Activated CD4-positive, alpha-beta T cell treated with anti-CD3 and anti-CD28 coated beads for 24 hours (primary cell): ENCODE measurements at places on chromosomes 1 and 21.

DNA sequence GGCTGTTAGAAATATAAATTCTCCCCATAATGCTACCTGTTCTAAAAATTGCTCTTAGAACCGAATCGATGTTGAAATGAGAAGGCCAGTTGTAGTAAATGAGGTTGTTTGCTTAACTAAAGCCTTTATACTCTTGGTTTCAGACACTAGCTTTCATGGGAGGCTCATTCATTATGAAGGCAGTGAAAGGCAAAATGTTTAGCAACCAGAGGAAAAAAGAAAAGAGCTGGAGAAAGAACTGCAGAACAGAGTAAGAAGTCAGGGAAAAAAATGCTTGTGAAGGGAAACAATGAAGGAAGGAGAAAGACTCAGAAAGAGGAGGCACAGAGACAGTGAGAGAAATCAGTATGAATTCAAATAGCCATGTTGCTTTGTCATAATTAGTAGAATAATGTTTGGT, 128.2 kb downstream of the ATP5PO start:
- DNase-seq: no peak

GRCh38 chr1:11731691-11732283, 4.1 kb upstream of the AGTRAP start:
- peak; percentile 10 for DNase-seq

- DNase-seq: no peak
Observed at GRCh38 chr1:246577720-246578106, 11.5 kb downstream of the CNST start.

DNA sequence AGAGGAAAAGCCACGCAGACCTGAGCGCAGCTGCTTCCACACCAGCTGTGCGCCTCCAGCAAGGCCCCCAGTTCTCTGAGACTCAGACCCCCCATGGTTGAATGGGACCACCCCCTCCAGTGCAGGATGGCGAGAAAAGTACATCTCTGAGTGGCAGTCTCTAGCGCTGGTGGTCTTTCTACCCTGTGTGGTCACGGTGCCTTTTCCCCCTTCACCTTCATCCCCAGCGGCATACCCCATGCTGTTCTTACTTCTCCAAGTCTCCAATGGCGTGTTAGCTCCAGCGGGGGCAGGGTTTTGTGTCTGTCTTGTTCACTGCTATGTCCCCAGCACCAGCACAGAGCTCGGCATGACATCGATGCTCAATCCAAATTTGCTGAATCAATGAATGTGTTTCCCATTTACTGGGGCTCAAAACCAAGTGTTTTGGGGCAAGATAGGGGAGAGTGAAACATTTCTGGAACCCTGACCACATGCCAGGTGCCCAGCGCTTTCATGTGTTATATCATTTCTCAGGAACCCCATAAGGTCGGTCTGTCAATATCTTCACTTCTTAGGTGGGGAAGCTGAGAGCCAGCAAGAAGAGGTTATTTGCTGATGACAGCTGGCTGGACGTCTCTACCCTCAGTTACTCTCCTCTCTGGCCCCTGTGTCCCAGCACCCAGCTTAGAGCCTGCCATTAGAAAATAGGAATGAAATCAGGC, 959 bp upstream of the SDC3 start:
- DNase-seq: no peak

- no peak for DNase-seq
Observed at GRCh38 chr1:213572912-213573647, 414.7 kb upstream of the PROX1 start.

- no peak for DNase-seq
Observed at GRCh38 chr1:4175566-4176405, 275.7 kb upstream of the C1orf174 start.

DNA sequence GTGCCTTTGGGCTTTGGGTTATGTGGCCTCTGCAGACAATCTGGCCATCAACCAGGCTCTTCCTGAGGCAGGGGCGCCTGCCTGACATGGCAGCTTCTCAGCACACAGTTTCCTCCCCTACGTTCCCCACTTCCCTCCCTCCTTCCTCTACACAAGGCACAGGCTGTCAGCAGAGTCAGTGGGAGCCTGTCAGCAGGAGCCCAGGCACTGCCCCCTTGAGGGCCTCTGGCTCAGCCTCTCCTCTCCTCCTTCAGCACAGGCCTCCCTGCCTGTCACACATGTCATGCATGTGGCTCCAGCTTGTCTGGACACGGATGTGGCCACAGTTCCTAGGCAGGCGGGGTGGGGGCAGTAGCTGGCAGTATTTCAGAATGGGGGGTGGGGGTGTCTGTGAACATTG, 52.2 kb upstream of the ARTN start:
- no peak for DNase-seq

- DNase-seq: no peak
Observed at GRCh38 chr1:31145648-31146047, 80.1 kb upstream of the PUM1 start.

GRCh38 chr21:42417533-42417932, 13.8 kb downstream of the UBASH3A start:
- no peak for DNase-seq

DNA sequence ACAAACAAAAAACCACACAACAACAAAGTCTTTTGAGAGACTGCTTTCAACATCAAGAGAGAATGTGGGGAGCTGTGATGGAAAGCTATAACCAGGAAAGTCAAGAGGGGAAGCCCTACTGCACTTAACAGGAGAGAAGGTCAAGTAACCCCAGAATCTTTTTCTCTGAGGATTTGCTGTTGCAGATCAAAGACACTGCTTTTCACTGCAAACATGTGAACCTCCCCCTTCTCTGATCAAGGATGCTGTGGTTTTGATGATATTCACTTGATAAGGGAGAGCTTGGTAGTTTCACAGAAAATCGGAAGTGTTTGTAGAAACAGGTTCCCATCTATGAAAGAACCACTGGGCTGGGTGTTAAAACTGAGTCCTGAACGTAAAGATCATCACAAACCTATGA, 4.8 kb downstream of the ETV3 start:
- DNase-seq: no peak
